ENCODE measurements at places on chromosomes 7 and 10. TPM values are rescaled to one million over a fixed set of nuclear protein-coding genes. Genes with fewer than 3 reads are reported as not detected.

Gene VKORC1L1
- 6.5 TPM for polyA plus RNA-seq

Gene AGBL3
- 2.1 TPM for polyA plus RNA-seq

Gene EMX2
- polyA plus RNA-seq = 44.9 TPM

Gene C10orf67
- 1.1 TPM for polyA plus RNA-seq

Gene CFAP58
- polyA plus RNA-seq = 0.19 TPM

Gene ADAM8
- 3.4 TPM for polyA plus RNA-seq

Gene MAP3K8
- 6.7 TPM for polyA plus RNA-seq

Gene BTBD16
- polyA plus RNA-seq = 0.34 TPM

Gene LRMDA
- 48.6 TPM for polyA plus RNA-seq

Gene GIMAP4
- polyA plus RNA-seq = 28.9 TPM

Gene ZNF12
- polyA plus RNA-seq = 9.9 TPM

Gene PNLIPRP1
- polyA plus RNA-seq = not detected

Gene CTAGE15
- polyA plus RNA-seq = not detected

Gene PARP12
- polyA plus RNA-seq = 15.2 TPM

Gene CPA5
- 0.54 TPM for polyA plus RNA-seq

Gene YKT6
- polyA plus RNA-seq = 53.2 TPM

Gene OR6V1
- polyA plus RNA-seq = not detected

Gene LIPJ
- polyA plus RNA-seq = not detected
